ENCODE measurements at places on chromosomes 12 and 14.
A peak's percentile ranks its signal among the peaks of the same experiment; 100 is the strongest.

DNA sequence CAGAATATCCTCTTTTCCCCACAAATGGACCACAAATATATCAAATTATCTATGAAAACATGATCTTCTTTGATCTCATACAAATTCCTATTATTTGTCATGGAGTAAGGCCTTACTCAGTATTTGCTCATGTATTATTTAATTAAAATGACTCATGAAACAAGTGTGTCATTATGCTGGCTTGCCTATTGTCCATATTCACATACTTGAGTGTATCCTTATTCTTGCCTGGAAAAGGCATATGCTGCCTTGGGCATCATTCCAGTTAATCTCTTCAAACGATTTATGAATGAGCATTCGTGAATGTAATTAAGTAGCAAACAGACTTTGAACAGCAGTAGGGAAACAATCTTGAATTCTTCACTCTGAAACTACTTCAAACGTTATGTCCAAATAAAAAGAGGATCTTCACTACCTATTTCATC is 22.6 kb upstream of the SNRPF start:
- DNase-seq, result no peak

- no peak for DNase-seq
Observed at GRCh38 chr12:27505761-27506160, 18.2 kb upstream of the PPFIBP1 start.

DNA sequence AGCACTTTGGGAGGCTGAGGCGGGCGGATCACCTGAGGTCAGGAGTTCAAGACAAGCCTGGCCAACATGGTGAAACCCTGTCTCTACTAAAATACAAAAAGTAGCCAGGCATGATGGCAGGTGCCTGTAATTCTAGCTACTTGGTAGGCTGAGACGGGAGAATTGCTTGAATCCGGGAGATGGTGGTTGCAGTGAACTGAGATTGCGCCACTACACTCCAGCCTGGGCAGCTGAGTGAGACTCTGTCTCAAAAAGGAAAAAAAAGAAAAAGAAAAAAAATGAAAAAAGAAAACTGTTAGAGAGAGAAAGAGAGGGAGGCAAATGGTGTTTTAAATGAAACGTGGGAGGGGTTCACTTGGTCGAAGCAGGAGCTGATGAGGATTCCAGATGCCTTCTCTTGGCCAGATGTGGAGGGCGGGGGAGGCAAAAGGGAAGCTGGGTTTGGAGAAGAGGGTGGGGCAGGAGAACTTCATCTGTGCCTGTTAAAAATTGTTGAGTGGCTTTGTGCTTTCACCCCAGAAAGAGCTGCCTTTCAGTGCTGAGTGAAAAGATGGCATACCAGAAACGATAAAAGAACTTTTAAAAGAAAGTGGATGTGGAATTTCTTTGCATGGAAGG is 1.1 kb downstream of the EMP1 start:
- no peak for DNase-seq

- no peak for DNase-seq
Observed at GRCh38 chr12:1469070-1469469, 125.3 kb downstream of the FBXL14 start.

DNA sequence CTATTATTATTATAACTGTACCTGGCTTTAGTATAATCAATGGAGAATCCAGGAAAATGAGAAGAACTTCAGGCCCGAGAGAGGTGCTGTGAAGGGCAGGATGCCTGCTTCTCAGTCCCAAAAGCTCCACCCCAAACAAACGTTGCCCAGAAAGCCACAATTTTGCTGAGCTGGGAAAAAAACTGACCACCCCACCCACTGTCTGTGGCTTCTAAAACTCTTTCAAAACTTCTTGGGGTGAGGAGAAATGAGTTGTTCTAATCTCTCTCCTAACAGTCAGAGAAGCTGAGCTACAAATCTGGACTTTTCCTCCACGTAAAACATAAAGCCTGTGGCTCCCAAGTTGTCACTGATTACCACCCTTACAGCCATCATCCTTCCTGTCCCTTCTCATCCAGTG is 13.4 kb downstream of the VDR start:
- DNase-seq, result no peak

- no peak for DNase-seq
Observed at GRCh38 chr14:51595881-51596455, 55.7 kb upstream of the FRMD6 start.

DNA sequence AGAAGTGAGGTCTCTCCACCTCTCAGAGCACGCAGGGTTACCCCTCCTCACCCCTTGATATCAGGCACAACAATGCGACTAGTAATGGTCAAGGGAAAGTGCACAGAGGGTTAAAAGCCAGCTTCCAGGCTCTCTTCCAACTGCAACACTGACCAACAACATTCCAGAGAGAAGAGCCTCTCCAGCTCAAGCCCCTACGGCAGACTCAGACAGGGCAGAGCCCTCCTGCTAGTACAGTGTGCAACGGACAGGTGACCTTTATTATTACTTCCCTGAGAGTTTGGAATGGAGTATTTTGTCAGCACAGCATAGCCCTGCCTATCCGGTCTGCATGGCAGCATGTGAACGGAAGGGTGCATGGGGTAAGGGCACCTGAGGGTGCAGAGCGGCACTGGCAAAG is 73.0 kb downstream of the PTPN21 start:
- no peak for DNase-seq

GRCh38 chr12:110382683-110383082 is 20.8 kb downstream of the ANAPC7 start:
- DNase-seq, result no peak

DNA sequence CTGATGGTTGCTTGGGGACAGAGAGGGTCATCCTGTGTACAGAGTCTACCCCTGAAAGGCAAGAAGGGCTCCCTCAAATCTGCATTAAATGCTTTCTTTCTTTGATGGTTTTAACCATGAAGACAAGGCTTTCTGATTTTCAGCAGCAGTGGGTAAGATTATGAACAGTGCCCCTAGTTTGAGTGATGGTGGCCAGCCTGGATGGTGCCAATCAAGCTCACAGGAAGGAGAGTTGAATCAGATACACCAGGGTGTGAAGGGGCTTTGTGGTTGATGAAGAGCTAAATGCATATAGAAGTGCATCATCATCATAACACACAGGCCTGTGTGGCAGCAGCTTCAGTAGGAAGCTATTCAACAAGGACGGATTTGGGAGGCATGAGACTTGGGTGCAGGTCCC is 5.7 kb downstream of the KRT85 start:
- DNase-seq, result peak; percentile 16

- DNase-seq, result no peak
Observed at GRCh38 chr14:59032826-59033225, 155.6 kb upstream of the DAAM1 start.

DNA sequence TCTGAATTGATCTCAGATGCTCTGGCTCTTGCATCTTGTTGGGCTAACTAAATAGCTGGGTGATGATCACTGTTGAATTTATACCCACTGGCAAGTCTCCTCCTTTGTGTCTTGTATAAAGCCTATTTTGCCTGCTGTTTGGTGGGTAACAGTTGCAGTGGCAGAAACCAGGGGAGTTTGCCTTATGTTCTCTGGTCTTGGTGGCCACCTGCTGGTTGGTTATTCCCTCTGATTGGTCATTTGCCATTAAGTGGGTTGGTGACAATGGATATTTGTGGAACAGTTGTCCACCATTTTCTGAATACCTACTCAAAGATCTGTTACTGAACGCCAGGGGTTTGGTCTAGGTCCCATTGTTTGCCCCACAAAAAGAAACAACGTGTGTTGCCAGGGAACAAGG is 52.1 kb downstream of the AVPR1A start:
- DNase-seq, result no peak

- no peak for DNase-seq
Observed at GRCh38 chr14:89651805-89652204, 234.8 kb upstream of the FOXN3 start.

DNA sequence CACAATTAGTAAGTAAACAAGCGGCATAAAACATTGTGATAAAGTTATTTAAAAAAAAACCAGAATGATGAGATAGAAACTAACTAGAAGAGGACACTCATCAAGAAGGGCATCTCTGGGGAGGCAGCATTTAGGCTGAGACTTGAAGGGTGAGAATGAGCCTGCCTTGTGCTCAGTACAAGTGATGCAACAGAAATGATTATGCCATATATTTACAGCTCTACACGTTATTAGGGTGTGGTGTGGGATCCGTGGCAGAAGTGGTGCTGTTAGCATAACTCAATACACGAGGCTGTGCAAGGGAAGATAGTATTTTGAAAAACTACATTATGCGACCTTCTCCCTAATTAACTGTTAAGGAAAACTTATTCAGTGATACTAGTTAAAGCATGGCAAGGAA is 178.5 kb upstream of the ATF7IP start:
- DNase-seq, result no peak

- DNase-seq, result no peak
Observed at GRCh38 chr12:25855716-25856115, 102.8 kb upstream of the RASSF8 start.

- no peak for DNase-seq
Observed at GRCh38 chr14:74333909-74334308, 14.4 kb upstream of the VRTN start.

DNA sequence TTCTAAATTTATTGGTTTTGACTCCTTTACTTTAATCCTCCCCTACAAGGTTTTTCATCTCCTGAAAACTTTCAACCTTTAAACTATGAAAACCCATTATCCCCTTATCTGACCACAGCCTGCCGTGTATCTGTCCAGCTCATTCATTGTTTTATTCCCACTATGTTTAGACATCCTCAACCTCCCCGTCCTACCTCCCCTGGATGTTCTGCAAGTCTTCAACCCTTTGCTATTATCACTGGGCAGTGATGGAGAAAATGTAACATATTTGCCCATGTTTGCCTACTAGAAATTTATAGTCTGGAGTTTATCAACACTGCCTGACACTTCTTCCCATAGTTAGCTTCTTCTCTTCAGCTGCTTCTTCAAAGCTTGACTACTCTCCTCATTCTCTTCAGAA is 483.4 kb downstream of the PRKD1 start:
- no peak for DNase-seq

Measured in effector memory CD8-positive, alpha-beta T cell (primary cell).